ENCODE measurements at places on chromosomes 16 and 17.

DNA sequence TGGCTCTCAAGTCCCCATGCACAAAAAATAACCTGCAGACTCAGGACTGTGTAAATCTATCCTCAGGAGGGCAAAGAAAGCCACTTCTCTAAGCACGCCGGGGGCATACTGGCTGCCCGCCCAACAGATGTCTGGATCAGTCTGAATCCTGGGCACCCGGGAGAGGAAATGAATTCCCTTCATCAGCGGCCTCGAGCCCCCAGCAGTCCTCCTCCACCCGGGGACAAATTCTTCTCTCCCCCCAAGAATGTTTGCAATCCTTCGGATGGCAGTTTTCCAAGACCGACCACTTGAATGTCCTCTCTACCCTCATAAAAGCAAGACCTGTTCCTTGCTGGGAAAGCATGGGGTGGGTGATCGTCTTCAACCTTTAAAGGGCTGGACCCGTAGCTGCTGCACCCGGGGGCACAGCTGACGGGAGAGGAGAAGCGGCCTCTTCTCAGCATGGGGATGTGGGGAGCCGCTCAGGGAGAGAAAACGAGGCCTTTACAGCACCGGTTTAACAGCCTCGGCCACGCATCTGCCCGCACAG is 9.4 kb upstream of the MAP2K3 start:
- no peak for DNase-seq

- no peak for DNase-seq
Measured at GRCh38 chr17:82012640-82013295, 9.9 kb downstream of the CENPX start.

DNA sequence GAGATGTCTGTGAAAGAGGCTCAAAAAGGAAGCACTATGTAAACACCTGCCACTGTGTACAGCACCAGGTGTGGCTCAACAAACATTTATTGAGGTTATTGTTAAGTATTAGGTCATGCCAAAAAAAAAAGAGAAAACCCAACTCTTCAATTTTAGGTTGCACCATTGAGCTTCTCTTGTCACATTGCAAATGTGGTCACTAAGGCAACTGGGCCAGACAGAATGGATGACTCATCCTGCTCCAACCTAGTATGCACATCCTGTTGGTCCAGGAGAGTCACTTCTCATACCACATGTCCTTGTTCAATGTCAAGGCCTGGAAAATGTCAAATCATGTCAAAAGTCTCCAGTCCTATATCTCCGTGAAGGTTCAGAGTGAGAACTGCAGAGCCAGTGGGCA is 25.0 kb downstream of the HOXB1 start:
- peak; percentile 16 for DNase-seq

GRCh38 chr17:73011016-73011486 is 81.4 kb downstream of the SLC39A11 start:
- DNase-seq = no peak

DNA sequence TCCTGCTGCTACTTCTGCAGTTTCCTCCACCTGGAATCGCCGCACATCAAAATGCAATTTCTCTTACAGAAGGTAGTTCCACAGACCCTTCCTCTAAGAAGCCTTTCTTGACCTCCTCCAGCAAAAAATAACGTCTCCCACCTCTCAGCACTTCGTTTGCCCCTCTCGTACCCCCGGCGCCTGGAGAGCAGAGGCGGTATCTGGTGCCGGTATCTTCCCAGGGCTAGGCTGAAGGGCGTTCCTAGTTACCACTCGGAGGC is 482 bp downstream of the DCTPP1 start:
- DNase-seq = no peak

DNA sequence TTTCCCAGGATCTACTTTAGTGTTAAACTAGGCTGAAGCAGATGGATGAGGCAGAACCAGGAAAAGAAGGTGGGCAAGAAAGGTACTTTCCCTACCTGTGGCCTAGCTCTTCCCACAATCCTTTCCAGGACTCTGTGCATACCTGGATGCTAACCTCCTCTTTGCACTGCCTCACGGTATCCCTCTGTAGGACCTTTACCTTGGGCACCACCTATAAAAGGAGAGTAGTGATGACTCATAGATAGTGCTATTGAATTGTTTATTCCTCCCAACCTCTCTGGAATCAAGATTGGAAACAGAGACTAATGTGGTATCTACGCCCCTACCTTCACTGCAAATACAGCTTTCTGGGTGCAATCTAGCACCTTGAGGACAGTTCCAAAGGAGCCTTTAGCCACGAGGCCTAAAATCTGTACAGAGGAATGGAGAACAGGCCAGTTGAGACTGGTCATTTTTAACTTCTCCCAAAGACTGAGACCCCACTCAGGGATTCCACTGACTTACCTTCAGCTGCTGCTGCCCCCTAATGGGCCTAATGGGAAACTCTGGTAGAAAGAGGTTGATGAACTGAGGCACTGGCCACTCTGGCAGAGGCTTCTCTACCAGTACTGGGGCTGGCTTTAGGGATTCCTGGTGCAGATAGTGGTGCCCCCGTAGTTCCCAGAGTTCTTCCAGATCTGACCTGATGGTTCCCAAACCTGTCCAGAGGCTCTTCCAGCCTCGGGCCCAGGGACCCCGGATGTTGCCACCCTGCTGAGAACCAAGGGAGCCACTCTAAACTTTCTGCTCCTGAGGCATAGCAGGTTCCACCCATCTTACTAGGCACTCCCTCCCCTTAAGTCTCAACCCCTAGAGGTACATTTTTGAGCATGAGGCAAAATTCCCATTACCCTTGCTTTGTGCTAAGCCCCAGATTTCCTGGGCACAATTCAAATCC is 781 bp downstream of the RSKR start:
- DNase-seq = no peak

GRCh38 chr17:68507576-68507975 is 4.7 kb upstream of the PRKAR1A start:
- DNase-seq = no peak

GRCh38 chr16:55496509-55497145 is 12.2 kb upstream of the LPCAT2 start:
- DNase-seq = no peak

- no peak for DNase-seq
Measured at GRCh38 chr17:6355196-6355595, 79.7 kb downstream of the AIPL1 start.

DNA sequence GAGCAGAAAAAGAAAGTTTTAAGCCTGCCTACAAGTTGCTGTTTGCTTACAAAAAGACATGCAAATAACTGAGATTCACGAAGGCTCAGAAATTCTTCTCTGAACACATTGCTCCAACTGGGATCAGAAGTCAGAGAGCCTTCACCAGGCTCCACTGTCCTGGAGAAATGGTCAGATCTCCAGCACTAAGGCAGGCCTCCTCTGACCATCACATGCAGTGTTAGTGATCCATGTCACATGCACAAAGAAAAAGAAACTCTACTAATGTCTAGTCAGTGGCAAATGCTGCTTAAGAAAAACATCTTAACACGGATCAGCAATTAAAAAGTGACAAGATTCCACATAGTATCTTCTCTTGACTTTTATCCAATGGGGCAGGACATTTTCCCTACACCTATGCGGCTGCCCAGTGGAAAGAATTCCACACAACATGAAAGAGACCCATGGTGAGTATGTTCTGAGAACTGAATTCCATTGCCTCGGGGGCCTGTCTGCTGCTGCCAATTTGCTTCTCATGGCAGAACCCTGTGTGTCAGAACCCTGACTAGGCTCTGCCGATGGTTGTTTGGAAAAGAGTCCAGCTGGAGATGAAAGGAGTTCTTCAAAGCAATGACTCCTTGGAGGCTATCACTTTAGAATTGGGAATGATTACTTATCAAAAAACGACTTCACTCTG is 96.6 kb downstream of the HIC1 start:
- no peak for DNase-seq

DNA sequence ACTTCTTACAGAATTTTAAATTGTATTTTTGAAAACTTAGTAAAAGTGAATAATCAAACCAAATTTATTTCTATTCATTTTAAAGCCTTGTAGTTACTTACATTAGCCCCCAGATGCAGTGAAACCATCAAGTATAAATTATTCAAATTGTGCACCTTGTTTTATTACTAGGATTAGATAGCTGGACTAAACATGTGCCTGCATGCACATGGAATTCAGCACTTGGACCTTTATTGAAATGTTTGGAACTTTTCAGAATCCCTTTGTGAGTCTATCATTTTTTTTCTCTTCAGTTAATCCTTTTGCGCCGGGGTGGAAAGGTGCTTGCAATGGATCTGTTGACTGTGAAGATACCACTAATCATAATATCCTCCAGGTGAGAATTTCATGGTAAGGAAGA is 4.7 kb downstream of the ZPBP2 start:
- no peak for DNase-seq

DNA sequence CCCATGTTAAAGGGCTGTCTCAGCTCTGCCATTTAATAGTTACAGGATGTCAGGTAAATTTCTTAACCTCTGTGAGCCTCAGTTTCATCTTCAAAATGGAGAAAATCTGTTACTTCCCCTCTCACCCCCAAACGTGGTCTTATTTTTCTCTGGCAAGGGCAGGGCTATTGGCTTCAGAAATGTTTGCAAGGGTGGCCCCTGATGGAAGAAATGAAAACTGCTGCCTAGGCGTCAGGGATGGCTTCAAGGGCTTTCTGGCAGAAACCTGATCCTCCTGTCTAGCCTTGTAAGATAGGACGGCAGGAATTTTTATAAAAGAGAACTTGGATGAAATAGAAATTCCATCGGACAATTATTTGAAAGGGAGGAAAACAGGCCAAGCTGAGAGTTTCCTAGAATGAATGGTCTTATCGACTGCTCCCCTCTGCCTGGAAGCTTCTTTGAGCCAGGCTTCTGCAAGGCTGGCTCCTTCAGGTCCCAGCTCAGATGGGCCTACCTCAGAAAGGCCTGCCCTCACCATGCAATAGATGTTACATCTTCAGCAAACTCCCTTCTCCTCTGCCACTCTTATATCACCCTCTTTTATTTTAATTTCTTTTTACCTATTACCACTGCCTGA is 43.0 kb upstream of the TANGO6 start:
- DNase-seq = no peak
